ENCODE measurements at places on chromosomes 1 and 21. TPM values are rescaled to one million over a fixed set of nuclear protein-coding genes. Genes with fewer than 3 reads are reported as not detected.

SMCP gene
- polyA plus RNA-seq, result not detected

GRCh38 chr1:87061742-87062156 lies 147.3 kb downstream of the HS2ST1 start:
- H3K4me3 ChIP-seq, result no peak overlapping the region
- H3K36me3 ChIP-seq, result no peaks in the 10 kb centered on the region
- no peaks in the 10 kb centered on the region for H3K27me3 ChIP-seq
- no peaks in the 10 kb centered on the region for H3K4me1 ChIP-seq
- H3K27ac ChIP-seq, result no peak overlapping the region
- no peak for DNase-seq

DNA sequence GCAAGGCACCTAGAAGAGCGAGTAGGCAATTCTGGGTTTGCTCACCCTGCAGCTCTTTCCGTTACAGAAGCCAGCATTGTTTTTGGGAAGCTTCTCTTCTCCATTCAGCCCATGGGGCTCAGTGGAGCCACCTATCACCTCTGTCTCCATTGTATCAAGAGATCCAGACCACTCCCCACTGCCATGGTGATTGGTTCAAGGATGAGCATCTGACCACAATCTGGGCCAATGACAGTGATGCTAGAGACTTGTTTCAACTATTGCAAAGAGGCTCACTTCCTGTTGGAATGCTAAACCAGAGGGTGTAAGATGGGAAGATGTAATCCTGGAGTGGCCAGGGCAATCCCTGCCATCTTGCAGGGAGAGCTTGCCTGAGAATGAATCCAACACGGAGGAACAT lies 6.6 kb downstream of the SPATA21 start:
- no peaks in the 10 kb centered on the region for H3K27me3 ChIP-seq
- no peak overlapping the region for H3K27ac ChIP-seq
- H3K36me3 ChIP-seq, result no peaks in the 10 kb centered on the region
- no peak for DNase-seq
- H3K4me1 ChIP-seq, result no peaks in the 10 kb centered on the region
- H3K4me3 ChIP-seq, result no peak overlapping the region

DNA sequence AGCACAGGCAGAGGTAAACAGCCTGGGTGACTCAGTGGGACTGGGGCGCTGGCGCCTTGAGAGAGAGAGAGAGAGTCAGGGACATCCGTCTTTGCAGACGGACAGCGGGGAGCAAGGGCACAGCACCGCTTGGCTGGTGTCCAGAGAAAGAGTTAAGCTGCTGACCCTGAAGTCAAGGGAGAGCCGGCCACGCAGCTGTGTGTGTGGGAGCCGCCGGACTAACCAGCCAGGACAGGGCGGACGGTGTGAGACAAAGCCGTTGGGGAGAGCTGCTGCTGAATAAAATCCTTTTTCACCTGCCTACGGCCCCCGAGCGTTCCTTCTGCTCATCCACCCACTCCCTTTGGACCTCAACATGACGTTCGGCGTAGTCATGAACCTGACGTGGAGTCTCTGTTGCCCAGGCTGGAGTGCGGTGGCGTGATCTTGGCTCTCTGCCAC lies 14.5 kb downstream of the CFAP74 start:
- H3K27me3 ChIP-seq, result no peaks in the 10 kb centered on the region
- DNase-seq, result no peak
- H3K4me1 ChIP-seq, result peaks cover 5% of the 10 kb centered on the region
- H3K27ac ChIP-seq, result no peak overlapping the region

All from hepatocyte (in vitro differentiated cells).